OCI-LY7 (cell line): ENCODE measurements at places on chromosomes 6 and 20. TPM values are rescaled to one million over a fixed set of nuclear protein-coding genes. Genes with fewer than 3 reads are reported as not detected.
A peak's percentile ranks its signal among the peaks of the same experiment; 100 is the strongest.

GRCh38 chr6:27791182-27791943 lies 120.8 kb downstream of the OR2B2 start:
- peak; percentile 47 for DNase-seq

LPA gene
- total RNA-seq: not detected in 2 replicates

CTCFL gene
- total RNA-seq: not detected in 2 replicates

- DNase-seq: no peak
These were observed 497.0 kb downstream of the BTBD3 start for GRCh38 chr20:12414446-12415274.

GRCh38 chr6:12151433-12151820 lies 138.7 kb upstream of the EDN1 start:
- DNase-seq: no peak

C6orf118 gene
- not detected in 2 replicates for total RNA-seq

DNA sequence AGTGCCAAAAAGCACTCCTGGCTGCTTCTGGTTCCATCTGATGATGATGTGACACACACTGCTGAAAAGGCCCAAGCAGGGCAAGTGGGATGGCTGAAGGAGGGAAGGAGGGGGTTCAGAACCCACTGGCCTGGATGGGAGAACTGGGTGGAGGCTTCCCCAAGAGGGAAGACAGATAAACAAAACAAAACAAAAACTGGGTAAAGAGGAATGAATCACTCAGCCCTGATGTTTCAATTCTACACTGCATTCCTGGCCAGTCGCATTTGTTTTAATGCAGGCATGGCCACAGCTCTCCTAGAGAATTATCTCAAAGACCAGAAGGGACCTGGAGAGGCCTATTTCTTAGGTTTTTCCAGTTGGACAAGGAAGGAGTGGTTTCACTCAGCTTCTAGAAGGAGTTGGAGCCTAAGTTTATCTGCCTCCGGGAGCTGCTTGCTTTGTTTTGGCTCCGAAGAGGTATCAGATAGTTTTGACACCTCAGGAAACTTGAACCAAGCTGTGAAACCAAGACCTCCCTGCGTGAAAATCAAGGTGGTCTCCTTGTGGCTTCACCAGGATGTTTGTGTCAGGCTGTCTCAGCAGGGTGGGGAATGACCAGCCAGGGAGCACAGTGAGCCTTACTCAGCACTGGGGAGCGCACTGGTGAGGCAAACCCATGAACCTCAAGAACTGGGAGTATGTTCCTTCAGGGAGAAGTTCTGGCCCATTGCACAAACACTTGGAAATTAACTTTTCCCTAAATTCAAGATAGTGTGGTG lies 16.1 kb downstream of the TTPAL start:
- DNase-seq: no peak

DNA sequence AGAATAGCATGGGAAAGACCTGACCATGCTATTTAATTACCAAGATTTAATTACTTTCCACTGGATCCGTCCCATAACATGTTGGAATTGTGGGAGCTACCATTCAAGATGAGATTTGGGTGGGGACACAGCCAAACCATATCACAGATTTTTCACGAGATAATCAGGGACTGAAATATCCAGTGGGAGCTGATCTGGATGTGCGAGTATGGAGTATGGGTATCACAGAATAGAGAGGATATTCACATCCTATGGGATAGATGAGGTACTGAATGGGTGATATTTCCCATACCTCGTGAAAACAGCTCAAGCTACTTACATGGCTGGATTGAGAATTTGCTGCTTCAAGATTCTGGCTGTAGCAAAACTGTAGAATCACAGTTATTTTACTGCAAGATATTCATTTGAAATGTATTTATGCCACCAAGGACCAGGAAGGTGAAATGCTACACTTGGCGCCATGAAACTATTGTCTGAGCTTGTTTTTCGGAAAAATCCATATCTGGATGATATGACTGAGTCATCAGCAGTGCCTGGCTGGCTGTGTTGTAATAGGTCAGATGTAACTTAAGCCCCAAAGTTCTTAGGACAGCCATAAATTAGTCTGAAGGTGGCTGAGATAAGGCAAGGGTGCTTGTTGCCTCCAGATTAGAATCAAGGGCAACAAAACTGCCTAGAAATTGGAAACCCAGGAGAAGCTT lies 29.8 kb downstream of the KCNS1 start:
- no peak for DNase-seq

IFNGR1 gene
- total RNA-seq: 22.8 and 23.6 TPM in 2 replicates

- DNase-seq: no peak
These were observed 5.3 kb upstream of the CABLES2 start for GRCh38 chr20:62412194-62413024.

- DNase-seq: no peak
These were observed 268.9 kb upstream of the HS3ST5 start for GRCh38 chr6:114611696-114612095.

GRCh38 chr20:58838174-58838573 lies 12.5 kb downstream of the GNAS-AS1 start:
- DNase-seq: no peak

- no peak for DNase-seq
These were observed 699.3 kb downstream of the RNF144B start for GRCh38 chr6:19086480-19086879.

GRCh38 chr6:134128146-134128545 lies 75.7 kb upstream of the SLC2A12 start:
- no peak for DNase-seq

CAP2 gene
- not detected in 2 replicates for total RNA-seq

SGK2 gene
- 0.48 and 0.87 TPM in 2 replicates for total RNA-seq

PHF20 gene
- total RNA-seq: 47.8 and 51.4 TPM in 2 replicates

DNA sequence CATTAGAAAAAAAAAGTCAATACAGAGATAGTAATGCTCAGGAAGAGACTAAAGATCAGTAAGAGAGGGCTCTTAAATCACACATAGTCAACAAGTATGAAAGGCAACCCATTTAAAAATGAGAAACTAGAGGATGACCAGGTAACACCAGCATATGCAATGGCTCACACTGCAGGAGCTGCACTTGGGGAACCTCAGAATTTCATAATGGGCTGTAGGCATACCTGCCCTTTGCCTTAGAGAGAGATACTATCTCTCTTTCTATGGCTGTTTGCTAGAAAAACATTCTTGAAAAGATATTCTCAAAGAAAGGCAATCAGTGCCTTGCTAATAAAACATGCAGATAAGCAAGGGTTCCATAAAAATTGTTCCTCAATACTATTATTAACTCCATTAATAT lies 33.2 kb downstream of the HMGCLL1 start:
- no peak for DNase-seq

RSPH9 gene
- total RNA-seq: not detected in 2 replicates

GRCh38 chr6:117498159-117498558 lies 15.7 kb downstream of the DCBLD1 start:
- DNase-seq: no peak

- DNase-seq: no peak
These were observed 48.4 kb upstream of the PHACTR2 start for GRCh38 chr6:143629104-143630080.

DNA sequence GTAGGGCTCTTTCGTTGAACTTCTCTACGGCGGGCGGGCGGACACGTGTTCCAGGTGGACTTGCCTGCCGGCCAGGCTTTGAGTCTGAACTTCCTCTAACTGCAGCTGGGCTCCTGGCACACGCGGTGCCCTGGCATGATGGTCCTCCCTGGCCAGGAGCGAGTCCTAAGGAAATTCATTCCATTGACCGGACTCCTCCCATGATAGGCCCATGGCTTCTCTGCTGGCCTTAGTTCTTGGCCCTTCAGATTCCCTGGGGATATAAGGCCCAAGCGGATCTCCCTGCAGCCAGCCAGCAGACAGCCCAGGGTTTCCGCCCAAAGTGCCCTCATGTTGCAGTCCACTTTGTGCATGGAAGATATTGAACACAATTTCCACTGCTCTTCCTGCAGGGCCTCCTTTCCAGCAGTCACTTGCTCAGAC lies 39.4 kb downstream of the TBC1D7 start:
- DNase-seq: no peak

DNA sequence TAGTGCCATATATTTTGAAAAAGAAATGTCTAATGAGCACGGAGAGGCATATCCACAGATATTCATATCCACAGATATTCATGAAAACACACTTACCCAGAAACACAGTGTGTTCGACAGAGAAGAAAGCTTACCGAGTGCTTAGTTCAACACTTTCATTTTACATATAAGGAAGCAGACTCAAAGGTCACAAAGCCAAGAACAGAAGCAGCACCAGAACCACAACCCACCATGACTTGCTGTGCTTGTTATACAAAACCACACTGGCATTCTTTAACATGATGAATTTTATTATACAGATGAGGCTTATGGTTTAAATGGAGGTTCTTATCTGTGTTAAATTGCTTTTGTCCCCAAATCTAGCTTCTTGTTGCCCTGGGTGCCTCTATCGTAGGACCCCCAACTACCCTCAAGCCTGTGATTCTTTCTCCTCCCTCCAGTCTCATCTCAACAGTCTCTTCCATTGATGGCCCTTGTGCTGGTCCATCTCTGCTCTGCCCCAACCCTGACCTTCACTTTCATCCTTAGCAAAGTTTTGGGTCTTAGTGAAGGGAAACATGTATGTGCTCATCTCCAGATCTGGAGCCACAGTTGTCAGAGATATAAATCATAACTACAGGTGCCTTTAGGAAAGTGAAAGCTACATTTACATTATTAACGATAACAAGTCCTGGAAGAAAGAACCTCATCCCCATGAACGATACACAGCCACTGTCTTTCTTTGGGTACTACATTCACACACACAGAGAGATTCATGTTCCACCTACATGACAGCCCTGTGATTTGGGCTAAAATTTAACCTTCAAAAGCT lies 40.0 kb downstream of the SF3B5 start:
- no peak for DNase-seq

GRCh38 chr20:17542993-17543412 lies 11.8 kb upstream of the BFSP1 start:
- no peak for DNase-seq

DNA sequence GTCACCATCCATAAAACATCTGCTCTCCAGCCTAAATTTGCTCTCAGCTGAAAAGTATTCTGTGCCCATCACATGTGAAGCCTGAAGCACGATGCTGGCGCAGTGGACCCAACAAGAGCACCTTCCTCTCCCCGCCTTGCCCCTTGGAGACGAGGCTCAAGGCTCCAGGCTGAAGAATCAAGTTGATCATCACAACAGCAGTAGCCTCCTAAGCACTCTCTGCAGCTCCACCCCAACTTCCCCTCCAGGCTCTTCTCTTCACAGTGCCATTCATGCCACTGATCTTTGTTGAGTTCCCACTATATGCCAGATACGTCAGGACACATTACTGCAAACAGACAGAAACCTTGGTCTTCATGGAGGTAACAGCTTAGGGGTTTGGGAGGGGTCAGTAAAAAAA lies 41.6 kb upstream of the ZNF217 start:
- no peak for DNase-seq

OTOR gene
- total RNA-seq: not detected in 2 replicates

GRCh38 chr6:16414205-16414604 lies 175.8 kb downstream of the GMPR start:
- no peak for DNase-seq

C6orf132 gene
- total RNA-seq: not detected in 2 replicates
